Stromal cell of bone marrow (primary cell): ENCODE measurements at places on chromosomes 1 and 21.

DNA sequence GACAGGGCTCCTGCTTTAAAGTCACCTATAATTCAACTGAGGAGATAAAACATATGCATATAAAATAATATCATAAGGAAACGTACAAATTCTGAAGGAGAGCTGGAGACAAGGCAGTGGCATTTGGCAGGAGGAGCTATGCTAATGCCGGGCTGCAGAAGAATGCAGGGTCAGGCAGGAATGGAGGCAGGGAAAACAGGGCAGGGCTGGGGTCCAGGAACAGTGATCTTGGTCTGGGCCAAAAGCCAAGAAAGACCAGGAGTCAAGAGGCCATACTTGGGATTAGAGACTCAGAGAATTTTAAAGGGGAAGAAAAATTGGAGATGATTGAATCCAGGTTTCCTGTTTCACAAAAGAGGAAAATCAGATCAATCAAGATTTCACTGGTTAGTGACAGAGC is 20.0 kb upstream of the BRDT start:
- no peak for DNase-seq

- DNase-seq, result no peak
Measured at GRCh38 chr1:9097947-9098705, 28.7 kb upstream of the SLC2A5 start.

- DNase-seq, result no peak
Measured at GRCh38 chr1:247347477-247348222, 16.0 kb upstream of the ZNF496 start.

- no peak for DNase-seq
Measured at GRCh38 chr21:45026826-45027225, 47.6 kb upstream of the ADARB1 start.

GRCh38 chr1:33272930-33273329 is 16.6 kb downstream of the ZNF362 start:
- DNase-seq, result no peak

DNA sequence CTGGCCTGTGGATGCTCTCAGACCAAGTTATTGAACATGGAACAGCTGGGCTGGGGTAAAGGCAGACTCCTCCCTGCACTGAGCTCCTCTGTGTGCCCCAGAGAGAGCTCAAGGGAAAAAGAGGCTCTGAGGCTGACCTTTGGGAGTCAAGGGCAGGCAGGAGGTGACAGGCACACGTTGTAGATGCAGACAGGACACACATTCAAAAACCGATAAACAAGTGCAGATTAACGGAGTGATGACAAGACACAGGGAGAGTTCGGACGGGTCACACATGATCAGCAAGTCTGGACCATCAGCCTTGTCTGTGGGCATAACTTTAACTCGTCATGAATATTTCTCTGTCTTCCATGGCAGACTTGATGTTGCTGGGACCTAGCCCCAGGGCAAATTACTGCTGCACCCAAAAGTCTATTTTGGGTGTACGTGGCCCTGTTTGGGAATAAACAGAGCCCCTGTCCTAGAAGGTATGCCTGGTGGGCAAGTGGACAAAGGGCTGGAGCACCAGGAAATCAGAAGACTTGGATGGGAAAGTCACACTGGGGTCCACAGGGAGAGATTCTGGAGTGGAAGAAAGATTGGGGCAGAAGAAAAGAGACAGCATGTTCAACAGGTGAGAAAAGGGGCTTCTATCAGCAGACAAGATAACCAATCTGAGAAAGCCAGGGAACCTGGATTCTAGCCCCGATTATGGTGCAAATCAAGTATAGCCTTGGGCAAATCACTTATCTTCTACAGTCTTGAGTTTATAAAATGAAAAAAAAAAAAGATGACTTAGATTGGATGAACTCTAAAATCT is 74.9 kb downstream of the PLXNA2 start:
- no peak for DNase-seq

- DNase-seq, result peak; percentile 60
Measured at GRCh38 chr21:36478207-36478701, 1.7 kb downstream of the CLDN14 start.

DNA sequence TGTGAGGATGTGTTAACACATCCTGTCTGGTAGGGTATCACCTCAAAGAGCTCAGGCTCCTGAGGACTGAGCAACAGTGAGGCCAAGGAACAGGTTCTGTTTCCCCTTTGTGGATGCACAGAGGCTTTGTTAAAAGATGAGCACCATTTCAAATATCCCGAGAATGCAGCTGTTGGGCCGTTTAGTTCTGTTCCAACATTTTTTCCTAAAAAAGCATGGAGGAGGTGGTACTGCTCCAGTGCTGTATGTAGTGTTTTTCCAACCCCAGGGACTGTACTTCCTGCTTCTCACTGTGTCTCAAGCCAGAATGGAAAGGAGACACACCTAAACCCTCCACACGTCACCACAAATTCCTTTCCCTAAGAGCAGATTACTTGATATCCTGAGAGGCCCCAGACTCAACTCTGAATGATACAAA is 53.8 kb upstream of the BCL10 start:
- peak; percentile 57 for DNase-seq

DNA sequence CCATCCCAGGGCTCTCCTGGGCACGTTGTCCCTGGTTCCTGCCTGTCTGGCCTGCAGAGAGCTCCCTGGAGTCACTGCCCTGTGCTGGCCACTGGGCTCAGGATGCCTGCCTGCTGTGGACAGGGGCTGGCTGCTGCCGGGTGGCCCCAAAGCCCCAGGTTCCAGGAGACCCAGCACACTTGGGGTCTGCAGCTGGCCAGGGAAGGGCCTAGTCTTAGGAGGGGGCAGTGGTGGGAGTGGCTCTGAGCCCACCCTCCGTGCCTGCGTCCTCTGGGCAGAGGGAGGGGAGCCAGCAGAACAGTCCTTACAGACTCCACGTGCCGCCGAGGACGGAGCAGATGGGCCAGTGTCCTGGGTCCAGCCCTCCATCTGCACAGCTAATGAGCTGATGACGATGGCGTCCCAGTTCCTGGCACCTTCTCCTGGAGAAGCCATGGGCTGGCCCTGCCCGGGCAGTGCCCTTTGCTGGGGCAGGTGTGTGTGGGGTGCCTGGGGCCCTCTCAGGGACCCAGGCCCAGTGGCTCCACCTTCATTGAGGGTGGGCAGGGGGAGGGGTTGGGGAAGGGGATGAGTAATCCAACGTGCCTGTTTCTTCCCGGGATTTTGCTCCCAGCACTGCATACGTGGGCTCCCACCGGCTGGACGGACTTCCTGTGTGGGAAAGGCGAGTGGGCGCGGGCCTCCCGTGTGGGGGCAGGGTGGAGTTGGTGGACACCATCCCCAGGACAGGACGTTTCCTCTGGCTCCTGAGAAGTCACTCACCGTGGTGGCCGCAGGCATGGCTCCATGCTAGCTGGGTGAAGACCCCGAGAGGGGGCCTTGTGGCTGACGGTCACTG is 6.8 kb upstream of the PLCH2 start:
- no peak for DNase-seq

GRCh38 chr1:243364330-243364729 is 108.5 kb downstream of the SDCCAG8 start:
- no peak for DNase-seq

DNA sequence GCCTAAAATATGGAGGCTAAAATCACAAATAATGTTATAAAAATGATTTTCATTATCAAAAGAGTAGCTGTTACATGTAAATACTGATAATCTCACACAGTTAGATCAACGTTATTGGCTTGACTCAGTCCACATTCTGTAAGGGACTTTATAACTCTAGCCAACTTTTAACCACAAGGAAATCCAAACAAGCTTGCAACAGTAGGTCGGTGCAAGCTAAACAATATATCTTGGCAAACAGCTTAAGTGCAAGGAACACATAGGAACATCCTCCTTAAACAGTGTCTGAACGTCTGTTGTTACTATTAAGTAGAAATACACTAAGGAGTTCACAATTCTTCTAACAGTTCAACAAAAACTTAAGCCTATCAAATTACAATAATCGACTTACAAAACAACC is 126.7 kb downstream of the EIF4G3 start:
- DNase-seq, result no peak

GRCh38 chr1:228737601-228738041 is 2.3 kb downstream of the RHOU start:
- no peak for DNase-seq

DNA sequence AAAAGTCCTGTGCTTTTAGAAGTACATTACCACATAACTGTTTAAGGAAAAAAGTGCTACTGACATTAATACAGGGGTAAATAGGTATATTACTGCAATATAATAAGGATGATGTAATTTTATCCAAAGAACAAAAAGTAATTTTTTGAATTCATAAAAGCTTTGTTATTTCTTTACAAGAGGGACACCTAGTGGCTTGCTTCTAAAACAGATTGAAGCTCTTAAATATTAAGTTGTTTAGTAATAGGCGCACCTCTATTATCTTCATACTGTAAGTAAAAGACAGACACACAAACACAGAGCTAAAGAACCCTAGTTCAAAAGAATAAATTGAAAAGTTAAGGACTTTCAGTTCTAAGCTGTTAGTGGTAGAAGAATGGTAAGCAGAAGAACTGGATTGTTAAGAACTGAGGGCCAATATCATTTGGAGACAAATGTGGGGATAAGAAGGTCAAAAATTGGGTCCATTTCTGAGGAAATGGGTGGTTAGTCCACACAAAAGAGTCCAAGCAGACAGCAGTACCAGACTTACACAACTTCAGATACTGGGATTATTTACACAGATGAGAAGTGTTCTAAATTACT is 15.4 kb downstream of the ZNHIT6 start:
- DNase-seq, result peak; percentile 54

DNA sequence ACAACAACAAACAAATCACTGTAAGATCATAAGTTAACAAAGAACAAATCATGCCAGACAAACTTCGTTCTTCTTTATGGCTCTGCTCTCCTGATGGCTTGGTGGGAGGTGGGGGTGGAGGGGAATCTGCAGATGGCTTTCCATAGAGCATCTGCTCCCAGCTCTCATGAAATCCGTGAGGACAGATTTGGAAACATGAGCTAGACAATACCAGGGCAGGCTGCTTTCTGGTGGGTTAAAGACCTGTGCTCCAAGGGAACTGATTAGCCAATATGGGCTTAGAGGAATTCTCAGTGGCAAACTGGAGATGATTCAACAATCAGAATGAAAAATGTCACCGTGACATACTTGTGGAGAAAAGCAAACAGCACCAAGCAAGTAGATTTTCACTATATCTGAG is 69.4 kb upstream of the TLR5 start:
- DNase-seq, result no peak

GRCh38 chr21:44490405-44490804 is 35.1 kb downstream of the LRRC3 start:
- no peak for DNase-seq

GRCh38 chr1:82542766-82543165 is 742.0 kb downstream of the ADGRL2 start:
- DNase-seq, result no peak

DNA sequence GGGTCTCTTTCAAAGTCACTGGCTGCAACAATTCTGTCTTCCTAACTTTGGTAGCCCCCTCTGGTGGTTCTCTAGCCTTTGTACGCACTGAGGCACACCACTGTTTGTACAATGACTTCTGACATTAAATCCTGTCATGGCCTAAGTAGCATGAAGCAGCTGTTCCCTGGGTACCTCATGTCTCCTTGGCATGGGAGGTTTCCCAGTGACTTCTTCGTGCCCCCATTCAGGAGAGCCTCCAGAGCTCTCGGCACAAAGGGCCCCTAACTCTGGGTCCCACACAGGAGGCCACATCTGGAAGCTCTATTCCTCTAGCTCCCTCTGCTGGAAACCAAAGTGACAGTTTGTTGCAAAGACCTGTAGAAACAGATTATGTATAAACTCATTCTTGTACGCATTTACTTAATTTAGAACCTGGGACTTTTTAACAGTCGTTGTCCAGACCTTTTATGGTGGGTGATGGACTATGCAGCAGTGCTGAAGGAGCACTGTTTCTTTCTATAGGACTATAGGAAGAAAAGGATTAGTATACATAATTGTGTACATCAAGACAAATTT is 13.4 kb downstream of the SWT1 start:
- peak; percentile 33 for DNase-seq

- DNase-seq, result no peak
Measured at GRCh38 chr1:109808703-109809102, 45.0 kb upstream of the EPS8L3 start.

DNA sequence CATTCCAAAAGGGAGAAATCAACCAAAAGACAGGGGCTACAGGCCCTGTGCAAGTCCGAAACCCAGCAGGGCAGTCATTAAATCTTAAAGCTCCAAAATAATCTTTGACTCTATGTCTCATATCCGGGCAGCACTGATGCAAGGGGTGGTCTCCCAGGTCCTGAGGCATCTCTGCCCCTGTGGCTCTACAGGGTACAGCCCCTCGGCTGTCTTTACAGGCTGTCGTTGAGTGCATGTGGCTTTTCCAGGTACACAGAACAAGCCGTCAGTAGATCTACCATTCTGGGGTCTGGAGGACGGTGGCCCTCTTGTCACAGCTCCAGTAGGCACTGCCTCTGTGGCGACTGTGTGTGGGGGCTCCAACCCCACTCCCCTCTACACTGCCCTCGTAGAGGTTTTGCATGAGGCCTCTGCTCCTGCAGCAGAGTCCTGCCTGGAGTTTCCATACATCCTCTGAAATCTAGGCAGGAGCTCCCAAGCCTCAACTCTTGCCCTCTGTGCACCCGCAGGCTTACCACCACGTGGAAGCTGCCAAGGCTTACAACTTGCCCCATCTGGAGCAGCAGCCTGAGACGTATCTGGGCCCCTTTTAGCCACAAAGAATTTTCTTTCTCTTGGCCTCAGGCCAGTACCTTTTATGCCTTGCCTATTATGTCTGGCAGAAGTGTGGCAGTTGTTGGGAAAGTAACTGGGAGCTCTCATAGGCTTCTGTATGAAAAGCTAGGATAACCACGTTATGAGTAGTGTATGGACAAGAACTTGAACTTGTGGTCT is 52.5 kb downstream of the POU2F1 start:
- DNase-seq, result peak; percentile 28

DNA sequence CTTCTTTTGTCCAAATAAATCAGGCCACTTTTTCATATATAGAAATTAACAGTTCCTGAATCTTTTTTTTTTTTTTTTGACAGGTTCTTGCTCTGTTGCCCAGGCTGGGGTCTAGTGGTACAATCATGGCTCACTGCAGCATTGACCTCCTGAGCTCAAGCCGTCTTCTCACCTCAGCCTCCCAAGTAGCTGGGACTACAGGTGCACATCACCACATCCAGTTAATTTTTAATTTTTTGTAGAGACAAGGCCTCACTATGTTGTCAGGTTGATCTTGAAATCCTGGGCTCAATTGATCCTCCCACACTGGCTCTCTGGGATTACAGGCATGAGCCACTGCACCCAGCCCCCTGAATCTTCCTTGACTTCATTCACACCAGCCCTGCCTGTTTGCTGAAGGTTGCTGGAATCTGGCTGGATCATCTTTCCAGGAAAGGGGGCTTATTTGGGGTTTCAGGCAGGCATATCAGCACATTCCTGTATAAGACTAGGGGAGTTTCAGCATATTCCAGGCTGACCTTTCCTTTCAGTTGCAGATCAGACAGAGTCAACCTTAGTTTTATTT is 78.2 kb upstream of the ARHGAP29 start:
- DNase-seq, result no peak

DNA sequence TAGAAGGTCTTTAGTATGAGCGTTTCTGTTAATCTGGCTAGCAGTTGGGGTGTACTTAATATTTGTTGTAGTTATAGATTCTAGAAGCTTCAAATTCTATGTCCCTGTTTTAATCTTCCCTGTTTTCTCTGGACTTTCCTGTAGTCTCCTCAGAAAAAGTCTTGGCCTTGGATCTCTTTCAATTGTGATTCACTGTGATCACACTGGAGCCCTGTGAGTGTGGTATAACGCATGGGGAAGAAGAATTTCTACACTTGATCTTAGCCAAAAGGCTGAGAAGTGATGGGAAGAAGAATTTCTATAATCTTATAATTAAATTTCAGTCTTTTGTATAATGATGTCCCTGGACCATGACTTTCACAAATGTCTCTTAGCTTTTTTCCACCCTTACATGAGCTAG is 36.7 kb upstream of the COP1 start:
- DNase-seq, result peak; percentile 74
